ENCODE measurements at places on chromosomes 16 and 17.

GRCh38 chr17:29561554-29562517 lies 5.0 kb downstream of the ABHD15 start:
- no peak for DNase-seq

GRCh38 chr16:46765050-46765449 lies 16.9 kb upstream of the MYLK3 start:
- no peak for DNase-seq

- DNase-seq, result no peak
Observed at GRCh38 chr17:4327606-4328005, 38.9 kb downstream of the UBE2G1 start.

DNA sequence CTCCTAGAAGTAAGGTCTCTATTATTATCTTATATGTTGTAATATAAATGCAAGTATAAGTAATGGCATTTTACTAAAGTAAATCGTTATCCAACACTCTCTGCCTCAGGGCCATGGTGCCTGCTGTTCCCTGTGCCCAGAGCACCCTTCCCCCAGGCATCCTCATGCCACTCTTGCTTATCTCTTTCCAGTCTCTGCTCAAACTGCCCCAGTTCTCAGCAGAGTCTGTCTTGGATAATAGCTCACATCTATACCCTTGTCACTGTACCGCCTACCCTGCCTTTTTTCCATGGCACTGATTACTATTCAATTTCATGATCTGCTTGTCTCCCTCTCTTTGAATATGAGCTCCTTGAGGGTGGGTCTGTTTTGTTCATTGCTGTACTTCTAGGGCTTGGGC lies 31.7 kb downstream of the CDH1 start:
- DNase-seq, result no peak
